ENCODE measurements at places on chromosomes 4 and X.

DNA sequence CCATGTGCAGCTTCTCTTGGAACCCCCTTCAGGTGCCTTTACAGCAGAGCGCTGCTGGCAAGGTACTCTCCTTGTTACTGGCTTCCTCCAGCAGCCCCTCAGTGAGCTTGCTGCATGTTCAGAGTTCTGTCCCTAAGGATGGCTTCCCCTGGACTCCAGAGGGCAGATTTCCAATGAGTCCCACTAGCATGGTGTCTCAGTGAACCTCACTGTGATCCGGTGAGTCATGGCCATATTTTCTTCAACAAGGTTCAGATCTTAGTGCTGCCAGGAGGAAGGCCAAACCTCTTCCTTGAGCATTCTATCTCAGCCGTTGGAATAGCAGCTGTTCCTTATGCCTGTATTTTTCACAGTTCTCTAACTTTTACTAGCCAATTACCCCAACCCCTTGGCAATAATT is 98.8 kb downstream of the CASK start:
- no peak for DNase-seq

GRCh38 chr4:47855350-47855749 is 17.5 kb upstream of the CORIN start:
- no peak for DNase-seq

DNA sequence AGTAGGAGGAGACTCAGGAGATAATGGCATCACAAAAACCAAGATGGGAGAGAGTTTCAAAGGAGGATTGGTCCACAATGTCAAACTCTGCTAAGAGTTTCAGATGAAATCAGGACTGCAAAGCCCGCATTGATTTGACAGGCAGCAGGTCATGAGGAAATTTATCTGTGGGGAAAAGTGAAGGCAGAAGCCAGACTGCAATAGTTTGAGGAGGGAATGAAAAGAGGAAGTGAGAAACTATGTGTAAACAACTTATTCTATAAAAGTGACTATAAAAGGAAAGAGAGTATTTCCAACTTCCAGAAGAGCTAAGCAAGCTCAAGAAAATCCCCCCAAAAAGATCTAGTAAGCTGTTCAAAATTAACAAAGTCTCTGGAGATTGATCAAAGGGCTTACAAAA is 66.3 kb upstream of the DGKK start:
- no peak for DNase-seq

- DNase-seq = no peak
Observed at GRCh38 chr4:77911842-77912450, 49.3 kb downstream of the MRPL1 start.

DNA sequence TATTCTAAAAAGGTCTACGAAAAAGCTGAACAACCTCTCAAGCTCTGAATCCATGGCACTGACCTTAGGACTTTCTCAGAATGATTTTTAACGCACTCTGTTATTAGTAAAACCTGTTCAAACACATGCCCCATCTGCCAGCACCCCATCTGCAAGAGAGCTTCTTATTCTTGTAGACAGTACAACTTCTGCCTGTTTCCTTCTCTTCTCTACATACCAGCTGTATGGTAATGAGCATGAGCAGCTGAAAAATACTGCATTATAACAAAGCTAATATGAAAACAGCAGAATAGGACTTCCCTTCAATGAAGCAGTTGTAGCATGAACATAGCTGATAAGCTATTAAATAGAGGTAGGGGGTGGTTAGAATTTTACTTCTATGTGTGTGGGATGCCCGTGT is 167.9 kb downstream of the FBXW7 start:
- no peak for DNase-seq

GRCh38 chrX:71949844-71950445 is 39.3 kb downstream of the NHSL2 start:
- no peak for DNase-seq

DNA sequence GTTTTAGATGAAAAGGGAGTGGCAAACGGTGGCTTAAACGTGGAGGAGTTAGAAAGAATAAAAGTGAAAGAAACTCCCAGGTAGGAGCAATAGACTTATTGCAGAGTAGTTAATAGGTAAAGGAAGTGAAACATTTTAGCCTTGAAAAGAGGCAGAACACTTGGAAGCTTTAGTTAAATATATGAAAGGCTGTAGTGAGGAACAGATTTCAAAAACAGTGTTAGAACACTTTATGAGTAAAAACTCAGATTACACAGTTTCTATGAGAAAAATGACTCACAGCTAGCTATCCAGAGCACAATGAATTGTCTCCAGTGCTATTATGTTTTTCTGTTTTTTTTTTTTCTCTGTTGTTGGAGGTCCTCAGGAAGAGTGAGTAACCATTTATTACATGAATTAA is 45.8 kb downstream of the TACR3 start:
- no peak for DNase-seq

DNA sequence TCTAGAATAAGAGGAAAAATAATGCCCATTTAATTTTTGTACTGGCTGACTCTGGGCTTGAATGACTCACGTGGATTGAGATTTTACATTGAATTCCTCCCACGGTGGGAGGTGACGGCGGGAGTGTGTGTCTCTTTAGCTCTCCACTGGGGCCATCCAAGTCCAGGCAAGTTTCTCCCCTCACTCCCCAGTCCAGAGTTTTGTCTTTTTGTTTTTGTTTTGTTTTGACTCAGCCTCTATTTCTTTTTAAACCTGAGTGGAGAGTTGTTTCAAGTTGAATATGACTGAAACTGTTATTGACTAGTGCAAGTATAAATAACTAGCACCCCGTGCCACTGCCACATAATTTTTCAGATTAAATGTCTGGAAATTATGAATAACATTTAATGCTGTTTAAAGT is 13.6 kb downstream of the CHST7 start:
- DNase-seq = no peak

- DNase-seq = no peak
Observed at GRCh38 chr4:144732584-144733428, 86.8 kb downstream of the HHIP start.

DNA sequence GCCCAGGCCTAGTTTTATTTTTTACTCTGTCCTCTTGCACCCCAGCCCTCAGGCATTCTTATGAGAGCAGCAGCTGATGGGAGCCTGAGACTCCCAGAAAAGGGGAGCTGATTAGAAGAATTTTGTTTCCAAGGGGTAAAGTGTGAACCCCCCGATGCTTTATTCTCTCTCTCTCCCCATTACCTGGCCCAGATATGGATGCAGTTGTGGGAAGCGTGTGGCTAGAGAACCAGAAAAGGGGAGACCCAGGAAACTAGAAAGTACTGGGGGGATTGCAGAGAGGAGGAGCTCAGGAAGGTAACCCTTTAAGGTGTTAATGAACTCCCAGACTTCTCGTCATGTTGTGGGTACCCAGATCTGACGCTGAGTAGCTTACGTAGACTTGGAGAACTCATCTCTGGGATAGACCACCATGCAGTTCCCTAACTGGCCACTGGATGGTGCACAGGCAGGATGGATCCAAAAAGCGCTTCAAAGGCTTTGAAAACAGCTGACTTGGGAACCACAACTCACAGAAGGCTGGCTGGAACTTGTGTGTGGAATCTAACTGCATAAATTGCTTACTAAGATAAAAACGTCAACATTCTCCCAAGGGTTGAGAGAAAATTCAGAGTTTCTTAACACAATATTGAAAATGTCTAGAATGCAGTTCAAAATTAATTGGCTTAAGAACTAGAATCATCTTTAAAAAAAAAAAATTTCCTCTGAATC is 64.7 kb downstream of the TBC1D14 start:
- DNase-seq = peak; percentile 75

- no peak for DNase-seq
Observed at GRCh38 chr4:146059151-146059550, 116.4 kb upstream of the LSM6 start.

GRCh38 chr4:146927695-146928094 is 18.0 kb downstream of the TTC29 start:
- no peak for DNase-seq

DNA sequence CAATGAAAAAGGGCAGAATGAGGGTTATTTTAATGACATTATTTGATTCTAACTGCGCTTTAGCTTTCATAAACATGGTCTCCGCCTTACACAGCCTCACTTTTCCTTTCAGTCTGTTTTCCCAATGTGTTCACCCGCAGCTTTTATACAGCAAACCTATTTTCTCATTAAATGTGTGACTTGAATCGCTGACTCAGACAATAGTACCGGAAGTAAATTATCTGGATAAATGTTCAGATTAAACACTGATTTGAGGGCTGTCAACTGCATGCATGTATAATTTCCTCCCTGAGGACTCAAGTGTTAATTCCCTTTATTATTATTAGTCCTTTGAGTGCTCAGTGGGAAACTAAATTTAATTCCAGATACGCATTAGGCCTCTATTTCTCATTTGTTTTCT is 117.3 kb downstream of the FAM133A start:
- DNase-seq = no peak

GRCh38 chrX:129637217-129638109 is 17.3 kb downstream of the APLN start:
- peak; percentile 67 for DNase-seq

GRCh38 chr4:55083735-55084134 is 41.7 kb downstream of the KDR start:
- no peak for DNase-seq

- DNase-seq = no peak
Observed at GRCh38 chr4:102732678-102733077, 28.1 kb downstream of the MANBA start.

DNA sequence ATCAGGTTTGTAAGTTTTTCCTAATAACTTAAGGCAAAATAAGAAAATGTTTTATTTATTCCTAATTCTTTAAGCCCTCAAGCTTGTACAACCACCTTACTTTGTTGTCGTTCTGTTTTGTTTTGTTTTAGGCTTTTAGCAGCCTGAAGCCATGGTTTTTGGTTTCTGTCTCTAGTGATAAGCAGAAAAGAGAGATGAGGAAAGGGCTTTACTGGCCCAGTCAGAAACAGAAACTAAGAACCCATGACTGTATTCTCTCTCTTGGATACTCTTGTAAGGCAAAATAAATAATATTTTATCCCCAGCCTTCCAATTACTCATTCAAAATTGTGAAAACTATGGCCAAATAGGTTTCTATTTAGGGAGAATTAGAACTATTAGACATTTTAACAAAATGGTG is 29.4 kb downstream of the TBC1D19 start:
- no peak for DNase-seq

- no peak for DNase-seq
Observed at GRCh38 chr4:169657470-169658107, 37.2 kb downstream of the CLCN3 start.

DNA sequence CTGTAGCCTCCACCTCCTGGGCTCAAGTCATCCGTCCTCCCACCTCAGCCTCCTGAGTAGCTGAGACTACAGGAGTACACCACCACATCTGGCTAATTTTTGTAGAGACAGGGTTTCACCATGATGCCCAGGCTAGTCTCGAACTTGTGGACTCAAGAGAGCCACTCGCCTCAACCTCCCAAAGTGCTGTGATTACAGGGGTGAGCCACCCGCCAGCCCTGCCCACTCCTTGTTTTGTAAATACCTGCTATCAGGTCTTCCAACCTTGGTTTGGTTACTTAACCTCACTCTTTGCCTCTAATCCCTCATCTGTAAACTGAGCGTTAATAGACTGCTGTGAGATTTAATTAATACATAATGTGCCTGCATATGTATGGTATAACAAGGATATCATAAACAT is 803 bp downstream of the CNGA1 start:
- DNase-seq = no peak

DNA sequence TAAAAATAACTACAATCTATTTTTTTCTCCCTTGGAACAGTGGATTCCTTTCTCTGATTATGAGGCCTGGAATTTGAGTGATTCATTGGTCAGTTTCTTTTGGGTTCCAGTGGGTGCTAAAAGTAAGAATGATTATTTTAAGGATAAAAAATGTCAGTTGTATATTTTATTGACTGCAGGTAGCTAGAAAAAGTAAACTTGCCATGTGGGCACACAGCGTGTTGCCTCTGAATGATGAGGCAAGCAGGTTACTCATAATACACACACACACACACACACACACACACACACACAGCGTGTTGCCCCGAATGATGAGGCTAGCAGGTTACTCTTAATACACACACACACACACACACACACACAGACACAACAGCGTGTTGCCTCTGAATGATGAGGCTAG is 13.8 kb downstream of the GALNT7 start:
- no peak for DNase-seq

- no peak for DNase-seq
Observed at GRCh38 chrX:107574054-107574683, 54.1 kb upstream of the PRPS1 start.

- no peak for DNase-seq
Observed at GRCh38 chr4:173509036-173510001, 20.7 kb downstream of the HAND2 start.

GRCh38 chr4:95515589-95515988 is 33.2 kb downstream of the UNC5C start:
- DNase-seq = no peak

GRCh38 chr4:29213020-29213419 is 1507.1 kb upstream of the PCDH7 start:
- no peak for DNase-seq

- no peak for DNase-seq
Observed at GRCh38 chr4:110211007-110211769, 12.8 kb upstream of the ELOVL6 start.

DNA sequence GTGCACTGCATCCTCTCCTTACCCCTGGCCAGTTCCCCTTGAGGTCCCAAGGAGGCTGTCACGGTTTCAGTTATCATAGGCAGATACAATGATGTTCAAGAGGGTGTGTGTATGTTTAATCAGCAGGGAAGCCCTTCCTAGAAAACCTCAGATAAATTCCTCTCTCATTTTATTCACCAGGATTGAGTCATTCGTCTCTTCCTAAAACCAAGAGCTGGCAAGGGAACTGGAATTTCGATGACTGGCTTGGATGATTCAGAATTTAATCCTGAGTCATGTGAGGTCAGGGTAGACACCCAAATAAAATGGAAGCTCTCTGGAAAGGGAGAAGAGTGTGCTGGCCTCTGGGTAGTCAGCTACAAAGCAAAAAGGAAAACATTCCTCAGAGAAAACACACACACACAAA is 106.2 kb upstream of the RAPGEF2 start:
- no peak for DNase-seq

DNA sequence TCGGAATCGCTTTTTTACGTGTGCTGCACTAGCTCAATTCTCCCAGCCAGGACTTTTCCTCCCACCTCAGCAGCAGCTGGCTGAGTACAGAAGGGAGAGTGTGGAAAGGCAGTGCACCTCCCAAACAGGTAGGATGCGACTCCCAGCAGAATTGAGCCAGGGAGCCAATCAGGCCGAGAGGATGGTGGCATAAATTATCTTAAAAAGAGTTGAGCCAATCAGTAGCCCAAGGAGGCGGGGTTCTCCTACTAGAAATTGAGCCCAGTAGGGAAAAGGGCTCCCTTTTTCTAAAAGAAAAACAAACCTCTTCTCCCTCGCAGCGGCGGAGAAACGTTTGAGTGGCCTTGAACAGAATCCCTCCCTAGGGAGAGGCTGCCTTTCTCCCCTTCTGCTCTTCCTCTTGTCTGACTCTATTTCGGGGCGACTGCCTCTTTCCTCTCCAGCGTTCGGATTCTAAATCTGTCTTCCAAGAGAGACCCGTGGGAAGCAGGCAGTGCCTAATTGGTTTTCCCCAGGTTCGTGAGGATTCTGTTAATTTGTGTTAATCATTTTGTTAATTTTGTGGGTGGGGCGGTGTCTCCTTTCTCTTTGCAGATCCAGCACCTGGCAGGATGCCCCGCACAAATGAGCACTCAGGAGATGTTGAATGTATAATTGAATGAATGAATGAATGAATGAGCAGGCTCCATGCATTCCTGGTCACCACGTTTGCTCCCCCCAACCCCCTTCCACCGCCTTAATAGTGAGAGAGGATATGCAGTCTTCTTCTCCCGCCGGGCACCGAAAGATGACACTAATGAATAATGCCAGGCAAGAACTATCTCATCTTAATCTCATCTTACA is at the start of gene GABRG1:
Gene GABRG1, minus strand, starts transcription at position 142 of the 843 bp plus-strand sequence. Its CDS starts 141 bp downstream, at position 1.
- DNase-seq = no peak

- DNase-seq = no peak
Observed at GRCh38 chr4:74486905-74487304, 42.0 kb downstream of the AREG start.

GRCh38 chr4:15007201-15007600 is 4.9 kb downstream of the CPEB2 start:
- no peak for DNase-seq
